ENCODE measurements at places on chromosomes 1 and 21.

- no peak for DNase-seq
Measured at GRCh38 chr1:172809750-172810149, 150.8 kb downstream of the FASLG start.

DNA sequence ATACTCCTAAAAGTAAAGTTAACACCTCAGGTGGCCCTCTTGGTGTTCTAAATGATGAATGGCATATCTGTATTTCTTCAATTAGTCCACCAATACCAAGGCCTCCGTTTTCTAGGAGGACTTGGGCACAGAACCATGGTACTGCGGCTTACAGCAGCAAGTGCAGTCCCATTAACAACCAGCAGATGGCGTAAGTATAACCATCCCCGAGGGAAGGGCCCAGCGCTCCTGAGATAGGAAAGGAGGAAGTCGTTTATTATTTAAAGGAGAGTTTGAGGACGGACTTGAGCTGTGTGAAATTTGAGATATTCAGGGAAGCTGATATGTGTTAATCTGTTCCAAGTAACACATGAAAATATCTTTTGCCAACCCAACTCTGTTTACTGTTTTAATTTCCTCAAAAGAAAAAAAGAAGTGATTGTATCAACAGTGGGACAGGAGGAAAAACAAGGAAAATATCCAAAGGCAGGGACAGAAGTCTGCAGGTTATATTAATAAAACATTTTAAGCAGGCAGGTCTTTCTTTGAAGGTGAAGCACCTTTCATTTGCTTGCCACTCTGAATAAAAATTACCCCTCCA, 37.7 kb upstream of the KCNJ15 start:
- peak; percentile 28 for DNase-seq

DNA sequence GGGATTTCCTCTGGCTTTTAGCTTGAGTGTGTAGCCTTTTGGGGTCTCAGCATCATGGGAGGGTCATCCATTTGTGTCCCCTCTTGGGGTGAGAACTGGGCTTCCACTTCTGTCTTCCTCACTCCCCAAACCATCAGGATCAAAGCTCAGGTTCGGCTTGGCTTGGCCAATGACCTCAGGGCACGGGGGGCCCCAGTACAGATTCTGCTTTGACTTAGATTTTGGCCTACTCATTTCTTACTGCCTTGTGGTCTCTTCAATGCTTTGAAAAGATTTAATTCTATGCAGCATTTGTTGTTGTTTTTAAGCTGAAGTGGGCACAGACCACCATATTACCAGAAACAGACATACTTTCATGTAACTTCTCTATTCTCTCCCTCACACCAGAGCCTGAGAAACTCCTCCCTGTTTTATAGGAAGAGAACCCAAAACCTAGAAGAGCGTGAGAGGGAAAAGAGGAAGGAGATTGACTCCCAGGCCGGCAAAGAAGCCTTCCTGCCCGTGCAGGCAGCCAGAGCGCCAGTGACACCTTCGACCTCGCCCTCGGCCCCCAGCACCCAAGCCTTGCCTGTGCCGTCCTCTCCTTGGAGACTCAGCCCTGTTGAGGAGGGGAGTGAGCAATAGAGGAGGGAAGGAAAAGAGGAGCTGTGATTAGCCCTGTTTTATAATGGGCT, 1.9 kb upstream of the S100A3 start:
- DNase-seq = no peak

- DNase-seq = no peak
Measured at GRCh38 chr1:209625791-209626285, 26.4 kb downstream of the LAMB3 start.

GRCh38 chr1:244466724-244467123, 5.7 kb downstream of the CATSPERE start:
- DNase-seq = no peak

DNA sequence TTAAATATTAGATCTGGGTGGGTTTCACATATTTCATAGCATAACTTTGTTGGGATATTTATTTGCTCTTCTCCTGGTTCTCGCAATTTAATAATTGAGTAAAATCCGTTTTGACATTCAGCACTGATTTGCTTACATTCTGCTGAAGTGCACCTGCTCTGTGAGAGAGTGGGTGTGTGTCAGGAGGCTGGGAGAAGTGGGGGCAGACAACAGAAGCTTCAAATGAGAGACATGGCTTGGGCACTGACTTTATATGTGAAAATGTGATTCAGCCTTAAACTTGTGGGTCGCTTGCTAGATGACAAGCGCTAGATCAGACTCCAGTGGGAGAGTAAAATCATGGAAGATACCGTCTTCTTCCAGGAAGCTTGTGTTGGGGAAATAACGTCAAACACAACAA, 32.4 kb upstream of the KCNA2 start:
- DNase-seq = no peak

DNA sequence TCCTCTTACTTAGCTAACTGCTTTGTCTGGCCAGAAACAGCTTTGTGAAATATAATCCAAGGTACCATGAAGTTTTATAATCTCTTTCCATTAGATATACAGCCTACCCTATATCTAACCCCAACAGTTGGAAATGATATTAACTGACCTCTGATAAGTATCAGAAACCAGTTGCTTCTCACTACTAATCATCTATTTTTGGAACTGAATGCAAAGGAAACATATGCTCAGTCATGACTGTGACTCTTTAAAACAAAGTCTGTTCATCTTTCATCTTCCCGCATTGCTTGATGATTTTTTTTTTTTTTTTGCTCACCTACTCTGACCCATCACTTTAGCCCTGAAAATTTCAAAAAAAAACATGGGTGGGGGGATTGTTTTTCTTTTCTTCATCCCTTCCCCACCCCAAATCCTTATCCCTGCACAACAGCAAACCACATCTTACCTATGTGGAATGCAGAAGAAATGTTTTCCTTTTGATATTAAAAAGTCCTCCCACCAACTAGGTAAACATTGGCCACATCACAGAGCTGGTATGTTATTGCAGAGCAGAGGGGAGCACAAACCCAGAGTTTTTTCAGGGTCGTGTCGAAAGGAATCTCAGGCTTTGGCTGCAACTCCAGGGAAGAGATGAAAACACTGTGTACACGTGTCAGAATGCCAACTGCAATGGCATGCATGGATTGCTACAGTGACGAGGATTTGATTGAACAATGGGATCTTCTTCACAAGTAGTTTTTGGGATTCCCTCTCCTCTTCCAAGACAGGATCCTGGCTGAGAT, 137.3 kb downstream of the SLC30A10 start:
- no peak for DNase-seq

- no peak for DNase-seq
Measured at GRCh38 chr1:204461331-204462228, 33.0 kb downstream of the PIK3C2B start.

- DNase-seq = no peak
Measured at GRCh38 chr1:18557621-18558465, 72.8 kb upstream of the PAX7 start.

DNA sequence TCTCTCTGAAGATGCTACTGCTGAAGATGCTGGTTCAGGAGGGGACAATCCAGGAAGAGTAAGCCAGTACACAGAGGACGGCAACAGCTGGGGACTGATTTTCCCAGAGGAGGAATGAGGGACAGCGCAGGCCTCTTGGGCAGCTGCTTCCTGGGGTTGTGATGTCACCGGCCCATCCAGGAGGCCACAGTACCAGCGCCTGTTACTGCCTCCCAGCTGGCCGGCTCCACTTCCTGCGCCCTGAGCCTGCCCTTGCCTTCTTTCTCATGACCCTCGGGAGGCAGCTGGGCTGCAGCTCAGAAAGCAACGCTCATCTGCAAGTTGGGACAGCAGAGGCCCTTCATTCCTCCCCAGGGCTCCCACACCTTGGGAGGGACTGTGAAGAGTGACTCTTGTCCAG, 21.9 kb upstream of the ID3 start:
- DNase-seq = no peak

- no peak for DNase-seq
Measured at GRCh38 chr21:32545948-32546441, 39.3 kb downstream of the TCP10L start.

GRCh38 chr1:40710581-40711315, 19.2 kb downstream of the NFYC start:
- no peak for DNase-seq

DNA sequence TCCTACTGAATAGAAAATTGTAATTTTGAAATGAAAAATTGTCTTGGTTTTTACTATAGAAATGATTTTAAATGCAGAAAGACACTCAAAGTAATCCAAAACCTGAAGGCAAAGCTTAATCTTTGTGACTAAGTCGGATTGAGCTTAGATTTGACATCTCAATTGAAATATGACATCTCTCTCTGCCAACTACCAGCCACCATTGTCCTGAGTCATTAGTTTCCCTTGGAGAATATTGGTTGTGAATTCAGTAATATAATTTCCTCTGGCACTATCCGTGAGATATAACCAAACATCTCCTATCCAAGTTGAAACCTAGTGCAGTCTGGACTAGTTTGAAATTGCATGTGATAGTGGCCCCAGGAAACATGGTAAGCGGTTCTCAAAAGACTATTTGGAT, 37.1 kb downstream of the PLA2G4A start:
- DNase-seq = no peak

- DNase-seq = no peak
Measured at GRCh38 chr1:235929216-235929615, 62.5 kb upstream of the LYST start.

DNA sequence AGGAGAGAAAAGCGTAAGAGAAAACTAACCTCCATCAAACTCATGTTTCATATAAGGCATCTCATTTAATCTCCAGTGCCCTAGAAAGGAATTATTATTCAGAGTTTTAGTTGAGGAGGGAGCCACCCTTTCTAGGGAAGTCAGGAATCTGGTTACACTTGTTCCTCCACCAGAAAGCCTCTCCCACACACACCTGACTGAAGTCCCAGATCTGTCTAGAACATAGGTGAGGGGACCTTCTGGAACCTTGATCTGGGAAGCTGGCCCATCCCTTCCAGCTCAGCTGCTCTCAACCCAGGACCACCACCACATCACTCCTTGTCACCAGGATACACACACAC, 1.9 kb upstream of the DENND2D start:
- DNase-seq = no peak

All from stimulated activated CD8-positive, alpha-beta memory T cell treated with anti-CD3 and anti-CD28 coated beads, Interleukin-4, amount 100 ng/mL, for 1 hour (primary cell).